NCI-H460 (cell line): ENCODE measurements at places on chromosomes 7 and 10.
A peak's percentile ranks its signal among the peaks of the same experiment; 100 is the strongest.

GRCh38 chr7:75915416-75916156 lies 631 bp downstream of the POR start:
- no peak for DNase-seq

GRCh38 chr10:117547016-117547715 lies 4.6 kb downstream of the EMX2 start:
- DNase-seq = no peak

DNA sequence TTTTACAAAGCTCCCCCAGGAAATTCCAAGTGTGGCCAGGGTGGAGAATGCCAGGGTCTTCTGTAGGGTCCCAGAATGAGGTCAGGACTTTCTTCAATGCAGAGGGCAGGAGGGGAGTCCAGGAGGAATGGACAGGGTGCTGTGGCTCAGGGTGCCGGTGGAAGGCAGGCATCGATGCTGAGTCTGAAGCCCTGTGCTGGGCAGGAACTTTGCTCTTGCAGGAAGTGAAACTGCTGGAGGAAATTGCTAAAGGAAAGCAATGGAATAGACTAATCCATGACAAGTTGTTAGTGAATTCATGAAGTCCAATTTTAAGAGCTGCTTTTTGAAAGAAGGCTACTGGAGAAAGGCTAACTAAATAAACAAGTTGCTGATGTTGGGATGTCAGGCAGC lies 14.8 kb downstream of the PTPRE start:
- DNase-seq = no peak

GRCh38 chr10:5529702-5530411 lies 5.1 kb downstream of the CALML3 start:
- no peak for DNase-seq

- no peak for DNase-seq
These were observed 91.0 kb downstream of the SEMA3D start for GRCh38 chr7:85095806-85096205.

DNA sequence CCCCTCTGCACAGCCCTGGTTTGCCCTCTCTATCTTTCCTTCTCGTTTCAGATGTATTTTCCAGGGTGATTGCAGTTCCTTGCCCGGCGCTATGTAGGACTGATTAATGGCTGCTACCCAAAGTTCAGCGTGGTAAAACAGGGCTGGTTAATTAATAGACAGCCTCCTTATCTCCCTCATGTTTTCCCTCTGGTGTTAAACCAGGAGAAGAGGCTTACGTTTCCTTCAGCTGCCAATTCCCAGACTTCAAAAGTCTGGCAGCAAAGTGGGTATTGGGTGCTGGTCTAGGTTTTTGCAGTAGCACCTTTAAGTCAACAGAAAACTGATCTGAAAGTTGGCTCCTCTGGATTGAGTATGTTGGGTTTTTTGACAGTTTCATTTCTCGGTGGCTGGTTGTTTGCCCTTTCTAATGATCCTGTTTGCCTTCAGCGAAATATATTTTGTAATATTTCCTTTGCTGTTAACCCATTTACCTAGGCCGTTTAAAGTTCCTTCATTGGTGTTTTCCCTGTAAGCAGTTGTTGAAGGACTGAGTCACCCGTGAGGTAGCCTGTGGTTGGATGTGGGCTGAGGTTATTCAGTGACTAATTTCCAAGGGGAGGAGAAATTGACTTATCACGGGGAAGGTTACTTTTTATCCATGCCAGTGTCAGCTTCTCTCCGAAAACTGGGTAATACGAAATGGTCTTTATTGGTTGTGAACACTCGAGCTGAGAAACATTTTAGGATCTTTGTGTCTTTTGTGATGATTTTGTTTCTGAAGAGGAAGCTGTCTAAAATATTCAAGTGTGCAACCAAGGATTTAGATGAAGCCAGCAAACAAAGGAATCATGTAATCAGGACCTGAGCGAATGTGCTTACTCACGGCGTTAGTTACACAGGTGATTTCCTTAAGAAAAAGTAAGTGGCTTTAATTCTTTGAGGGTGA lies 257.2 kb downstream of the KIAA1217 start:
- DNase-seq = peak; percentile 77

DNA sequence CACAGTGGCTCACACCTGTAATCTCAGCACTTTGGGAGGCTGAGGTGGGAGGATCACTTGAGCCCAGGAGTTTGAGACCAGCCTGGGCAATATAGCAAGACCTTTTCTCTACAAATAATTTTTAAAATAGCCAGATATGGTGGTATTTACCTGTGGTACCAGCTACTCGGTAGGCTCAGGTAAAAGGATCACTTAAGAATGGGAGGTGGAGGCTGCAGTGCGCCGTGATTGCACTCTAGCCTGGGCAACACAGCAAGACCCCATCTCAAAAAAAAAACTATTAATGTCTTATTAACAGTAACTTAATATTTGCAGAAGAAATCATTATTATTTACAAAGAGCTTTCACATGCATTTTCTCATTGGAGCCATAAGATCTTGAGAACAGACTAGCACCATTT lies 103.6 kb downstream of the SGMS1 start:
- DNase-seq = no peak

DNA sequence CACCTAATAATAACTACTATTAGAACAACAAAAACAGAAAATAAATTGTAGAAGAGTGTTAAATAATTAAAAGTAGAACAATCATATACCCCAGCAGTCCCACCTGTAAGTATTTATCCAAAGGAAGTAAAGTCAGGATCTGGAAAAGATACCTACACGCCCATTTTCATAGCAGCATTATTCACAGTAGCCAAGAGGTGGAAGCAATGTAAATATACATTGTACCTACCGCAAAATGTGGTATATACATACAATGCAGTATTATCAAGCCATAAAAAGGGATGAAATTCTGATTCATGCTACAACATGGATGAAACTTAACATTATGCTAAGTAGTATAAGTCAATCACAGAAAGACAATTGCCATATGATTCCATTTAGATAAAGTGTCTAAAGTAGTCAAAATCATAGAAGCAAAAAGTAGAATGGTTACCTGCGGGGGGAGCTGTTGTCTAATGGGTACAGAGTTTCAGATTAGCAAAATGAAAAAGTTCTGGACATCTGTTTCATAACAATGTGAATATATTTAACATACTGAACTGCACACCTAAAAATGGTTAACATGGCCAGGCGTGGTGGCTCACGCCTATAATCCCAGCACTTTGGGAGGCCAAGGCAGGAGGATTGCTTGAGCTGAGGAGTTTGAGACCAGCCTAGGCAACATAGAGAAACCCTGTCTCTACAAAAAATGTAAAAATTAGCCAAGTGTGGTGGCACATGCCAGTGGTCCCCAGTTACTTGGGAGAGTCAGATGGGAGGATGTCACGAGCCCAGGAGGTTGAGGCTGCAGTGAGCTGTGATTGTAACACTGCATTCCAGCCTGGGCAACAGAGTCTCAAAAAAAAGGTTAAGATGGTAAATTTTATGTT lies 6.0 kb upstream of the TMED4 start:
- peak; percentile 64 for DNase-seq

DNA sequence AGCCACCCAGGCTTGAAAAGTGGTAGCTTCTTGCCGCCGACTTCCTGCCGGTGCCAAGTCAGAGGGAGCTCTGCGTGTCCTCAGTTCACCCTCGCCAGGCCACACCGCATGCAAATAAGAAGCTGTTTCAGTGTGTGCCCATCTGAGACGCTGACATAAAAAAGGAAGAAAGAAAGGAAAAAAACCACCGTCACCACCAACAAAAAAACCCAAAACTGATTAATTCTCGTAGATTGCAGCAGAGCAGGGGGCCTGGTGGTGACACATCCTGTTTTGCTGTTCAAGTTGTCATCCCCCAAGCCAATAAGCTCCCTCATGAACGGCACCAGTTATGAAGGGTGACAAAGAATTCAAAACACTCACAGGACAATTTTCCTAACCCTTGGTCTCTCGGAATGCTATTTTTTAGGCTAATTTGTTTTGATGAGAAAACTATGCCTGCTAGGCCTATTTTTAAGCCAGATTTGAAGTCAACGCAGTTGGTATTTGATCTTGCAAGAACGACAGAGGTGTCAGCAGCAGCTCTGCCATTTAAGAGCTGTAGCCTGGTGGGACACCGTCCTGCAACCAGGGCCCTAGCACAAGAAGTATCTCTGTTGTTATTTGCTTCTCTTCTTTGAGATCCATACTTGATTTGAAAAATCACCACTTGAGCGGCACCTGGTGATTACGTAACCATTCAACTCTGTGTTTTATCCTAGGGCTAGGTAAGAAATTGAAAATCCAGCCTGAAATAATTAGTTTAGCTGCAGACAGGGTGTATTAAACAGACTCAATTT lies 145.6 kb downstream of the PFKFB3 start:
- no peak for DNase-seq

GRCh38 chr7:99768471-99768870 lies 15.5 kb downstream of the CYP3A4 start:
- no peak for DNase-seq

GRCh38 chr10:6072215-6072934 lies 10.2 kb upstream of the IL2RA start:
- no peak for DNase-seq

DNA sequence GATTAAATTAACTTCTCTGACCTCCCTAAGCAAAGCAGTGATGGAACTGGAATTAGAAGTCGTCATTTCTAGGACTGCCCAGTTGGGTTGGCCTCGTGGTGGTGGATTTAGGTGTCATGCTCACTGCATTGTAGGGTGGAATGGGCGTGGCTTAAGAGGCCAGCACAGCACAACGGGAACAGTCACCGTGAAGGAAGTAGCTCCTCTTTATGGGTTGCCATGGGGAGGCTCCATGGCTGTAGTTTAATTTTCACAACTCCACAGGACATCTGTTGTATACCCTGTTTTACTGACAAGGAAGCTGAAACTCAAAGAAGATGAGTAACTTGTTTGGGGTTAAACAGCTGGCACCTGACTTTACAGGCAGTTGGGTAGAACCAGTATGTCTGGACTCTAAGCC lies 208.3 kb downstream of the CELF2 start:
- DNase-seq = no peak

GRCh38 chr10:51918440-51918839 lies 219.0 kb upstream of the CSTF2T start:
- DNase-seq = no peak

DNA sequence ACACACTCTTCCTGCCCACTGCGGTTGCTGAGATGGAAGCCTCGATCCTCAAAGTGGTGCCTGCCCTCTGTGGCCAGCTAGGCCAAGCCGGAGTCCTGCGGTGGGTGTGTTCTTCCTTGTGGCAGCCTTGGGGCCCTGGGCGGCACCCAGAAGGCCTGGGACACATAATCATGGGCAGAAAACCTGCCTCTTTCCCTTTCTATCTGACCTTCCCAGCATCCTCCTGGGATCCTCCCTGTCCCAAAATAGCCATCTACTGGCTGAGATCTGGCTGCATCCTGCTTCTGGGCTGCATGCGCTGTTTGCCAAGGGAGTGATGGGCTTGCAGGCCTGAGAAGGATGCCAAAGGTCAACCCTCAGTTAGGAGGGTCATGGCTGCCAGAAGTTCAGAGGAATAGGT lies 23.9 kb downstream of the COL13A1 start:
- no peak for DNase-seq

DNA sequence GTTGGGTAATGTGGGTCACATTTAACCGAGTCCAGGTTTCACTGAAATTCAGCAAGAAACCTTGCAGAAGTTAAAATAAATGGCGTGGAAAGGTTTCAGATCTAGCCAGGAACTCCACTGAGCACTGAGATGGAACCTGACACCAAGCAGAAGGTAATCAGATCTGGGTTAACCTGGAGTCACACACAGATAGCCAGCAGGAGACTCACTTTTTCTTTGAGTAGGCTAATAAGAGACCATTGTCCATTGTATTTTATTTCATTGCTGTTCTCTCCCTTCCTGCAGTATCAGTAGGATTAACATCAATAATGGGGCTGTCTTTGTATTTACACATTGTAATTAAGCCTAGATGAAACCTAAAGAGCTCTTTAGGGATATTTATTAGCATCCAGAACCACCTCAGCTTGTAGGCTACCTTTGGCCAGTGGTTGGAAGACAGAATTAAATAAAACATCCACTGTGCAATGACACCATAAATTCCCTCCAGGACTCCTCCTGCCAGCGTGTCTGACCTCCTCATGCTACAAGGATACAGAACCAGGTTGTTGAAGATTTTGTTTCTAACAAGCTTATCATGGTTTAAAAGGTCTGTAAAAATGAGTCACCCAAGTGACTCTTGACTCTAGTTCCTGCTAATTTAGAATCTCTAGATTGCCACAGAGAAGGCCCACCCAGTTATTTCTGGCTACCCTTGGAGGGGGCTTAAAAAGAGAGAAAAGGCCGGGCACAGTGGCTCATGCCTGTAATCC lies 151.1 kb downstream of the SORCS1 start:
- no peak for DNase-seq

GRCh38 chr7:81937091-81937490 lies 167.2 kb upstream of the HGF start:
- no peak for DNase-seq

GRCh38 chr7:749140-749551 lies 22.1 kb upstream of the PRKAR1B start:
- DNase-seq = no peak

GRCh38 chr10:77636967-77637531 lies 559 bp downstream of the KCNMA1 start:
- no peak for DNase-seq

DNA sequence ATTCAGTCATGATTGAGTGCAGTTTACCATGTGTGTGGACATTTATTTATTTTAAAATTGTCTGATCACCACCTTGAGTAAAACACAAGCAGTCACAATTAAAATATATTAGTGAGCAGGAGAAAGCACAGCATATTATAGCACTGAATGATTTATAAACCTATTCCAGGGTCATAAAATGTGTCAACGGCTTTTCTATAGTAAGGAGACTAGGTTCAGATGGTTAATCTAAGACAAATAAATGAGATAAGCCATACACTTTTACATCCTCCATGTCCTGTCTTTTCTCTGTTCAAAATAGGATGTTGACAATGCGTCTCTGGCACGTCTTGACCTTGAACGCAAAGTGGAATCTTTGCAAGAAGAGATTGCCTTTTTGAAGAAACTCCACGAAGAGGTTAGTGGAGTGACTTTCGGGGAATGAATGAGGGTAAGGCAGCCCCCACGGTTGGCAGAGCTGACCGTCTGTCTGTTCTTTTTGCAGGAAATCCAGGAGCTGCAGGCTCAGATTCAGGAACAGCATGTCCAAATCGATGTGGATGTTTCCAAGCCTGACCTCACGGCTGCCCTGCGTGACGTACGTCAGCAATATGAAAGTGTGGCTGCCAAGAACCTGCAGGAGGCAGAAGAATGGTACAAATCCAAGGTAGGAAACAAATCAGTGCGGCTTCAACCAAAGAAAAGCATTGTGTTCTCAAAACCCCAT lies 5.4 kb downstream of the VIM start:
- no peak for DNase-seq

GRCh38 chr7:105853931-105854419 lies 22.4 kb downstream of the ATXN7L1 start:
- no peak for DNase-seq

DNA sequence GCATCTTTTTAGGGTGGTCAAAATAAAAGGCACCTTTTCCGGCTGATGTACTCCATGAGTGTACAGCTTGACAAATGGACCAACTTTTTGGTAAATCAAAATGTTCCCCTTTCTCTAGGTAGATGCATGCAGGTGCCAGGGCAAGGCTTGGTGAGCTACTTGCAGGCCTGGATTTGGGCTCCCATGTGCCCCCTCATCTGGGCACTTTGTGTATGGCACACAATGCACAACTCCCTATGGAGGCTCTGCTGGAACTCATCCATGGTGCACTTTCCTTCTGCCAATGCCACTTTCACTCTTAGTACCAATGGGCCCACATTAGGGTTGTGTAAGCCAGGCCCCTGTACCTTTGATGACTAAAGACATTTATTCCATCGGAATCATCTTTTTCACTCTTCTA lies 300.8 kb downstream of the SDHAF3 start:
- no peak for DNase-seq
